CD4-positive, alpha-beta T cell treated with Interleukin-10 for 1 hour (primary cell): ENCODE measurements at places on chromosomes 7 and 10.

DNA sequence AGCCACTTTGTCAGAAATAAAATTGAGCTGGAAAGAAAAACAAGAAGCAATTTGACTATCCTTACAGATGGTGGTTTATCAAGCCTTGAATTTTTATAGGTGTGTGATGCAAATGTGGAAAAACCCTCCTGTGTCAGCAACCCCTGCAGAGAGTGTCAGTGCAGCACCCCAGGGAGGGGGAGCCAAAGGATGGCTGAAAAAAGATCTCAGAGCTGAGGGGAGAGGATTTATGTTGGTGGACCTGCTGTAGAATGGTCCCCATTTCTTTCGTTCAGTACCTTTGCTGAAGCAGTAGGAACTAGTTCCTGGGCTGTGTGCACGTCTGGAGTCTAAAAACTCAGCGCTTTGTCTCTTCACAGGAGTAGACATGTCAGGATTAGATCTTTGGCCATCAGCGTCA, 239.0 kb downstream of the PHTF2 start:
- DNase-seq, result no peak

DNA sequence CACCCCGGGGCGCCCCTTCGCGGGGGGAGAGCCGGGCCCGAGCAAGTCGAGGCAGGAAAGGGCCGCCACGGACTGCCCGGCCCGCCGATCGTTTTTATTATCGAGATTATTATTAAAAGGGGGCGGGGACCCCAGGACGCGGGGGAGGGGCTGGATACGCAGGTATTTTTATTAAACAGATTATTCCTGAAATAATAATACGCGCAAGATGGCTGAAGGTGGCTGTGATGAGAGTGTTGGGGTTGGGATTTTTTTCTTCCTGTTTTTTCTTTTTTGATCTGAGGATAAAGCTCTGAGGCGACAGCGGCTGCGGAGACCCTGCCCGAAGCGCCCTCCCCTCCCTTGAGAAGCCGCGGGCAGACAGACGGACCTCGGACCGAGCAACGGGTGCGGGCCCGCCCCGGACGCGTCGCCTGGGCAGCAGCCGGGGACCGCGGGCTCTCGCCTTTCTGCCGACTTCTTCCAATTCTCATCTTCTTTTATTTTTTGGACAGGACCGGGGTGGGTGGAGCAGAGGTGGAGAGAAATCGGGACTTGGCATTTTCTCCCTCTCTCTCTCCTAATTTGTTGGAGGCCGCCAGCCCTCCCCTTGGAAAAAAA, 1.4 kb upstream of the TRIM8 start:
- peak; percentile 61 for DNase-seq

DNA sequence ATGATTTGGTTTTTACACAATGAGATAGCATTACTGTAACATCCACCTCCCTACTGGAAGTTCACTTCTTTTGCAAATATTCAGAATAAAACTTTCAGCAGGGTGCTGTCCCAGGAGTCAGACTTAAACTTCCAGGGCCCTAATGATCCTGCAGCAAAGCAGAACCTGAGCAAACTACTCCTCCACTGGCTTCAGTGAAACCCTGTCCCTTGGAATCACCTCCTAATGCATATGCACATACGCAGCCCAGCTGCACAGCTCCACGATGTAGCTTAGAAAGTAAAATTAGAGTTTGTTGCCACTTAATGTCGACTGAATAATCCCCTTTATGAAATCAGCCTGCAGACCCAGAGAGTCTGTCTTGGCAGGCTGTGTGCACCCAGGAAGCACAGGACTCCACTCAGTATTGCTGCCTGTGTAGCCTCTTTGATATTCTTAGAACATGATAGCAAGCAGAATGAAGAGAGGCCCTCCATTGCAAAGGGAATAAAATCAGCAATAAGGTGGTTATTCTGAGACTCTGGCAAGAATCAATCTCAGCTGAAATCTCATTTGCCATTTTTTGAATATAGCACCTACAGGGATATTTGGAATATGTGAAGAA, 1.6 kb downstream of the NPSR1 start:
- no peak for DNase-seq

- DNase-seq, result no peak
Observed at GRCh38 chr10:20898866-20899535, 1.9 kb upstream of the NEBL start.

DNA sequence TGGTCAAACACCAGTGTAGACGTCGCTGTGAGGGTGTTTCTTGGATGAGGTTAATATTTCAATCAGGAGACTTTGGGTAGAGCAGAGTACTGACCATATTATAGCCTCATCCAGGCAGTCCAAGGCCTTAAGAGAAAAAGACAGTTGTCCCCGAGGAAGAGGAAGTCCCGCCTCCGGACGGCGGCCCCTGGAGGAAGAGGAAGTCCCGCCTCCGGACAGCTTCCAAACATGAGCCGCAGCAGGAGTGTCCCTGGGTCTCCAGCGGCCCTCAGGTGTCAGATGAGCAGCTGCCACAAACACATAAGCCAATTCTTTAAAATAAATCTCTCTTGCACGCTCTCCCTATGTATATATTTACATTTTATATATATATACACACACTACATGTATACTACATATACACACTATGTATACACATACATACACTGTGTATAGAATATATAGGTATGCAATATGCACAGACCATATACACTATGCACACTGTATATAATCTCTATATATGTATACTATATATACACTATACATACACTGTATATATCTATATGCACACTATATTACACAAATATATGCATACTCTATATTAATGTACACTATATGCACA, 37.5 kb downstream of the PWWP2B start:
- DNase-seq, result peak; percentile 60

DNA sequence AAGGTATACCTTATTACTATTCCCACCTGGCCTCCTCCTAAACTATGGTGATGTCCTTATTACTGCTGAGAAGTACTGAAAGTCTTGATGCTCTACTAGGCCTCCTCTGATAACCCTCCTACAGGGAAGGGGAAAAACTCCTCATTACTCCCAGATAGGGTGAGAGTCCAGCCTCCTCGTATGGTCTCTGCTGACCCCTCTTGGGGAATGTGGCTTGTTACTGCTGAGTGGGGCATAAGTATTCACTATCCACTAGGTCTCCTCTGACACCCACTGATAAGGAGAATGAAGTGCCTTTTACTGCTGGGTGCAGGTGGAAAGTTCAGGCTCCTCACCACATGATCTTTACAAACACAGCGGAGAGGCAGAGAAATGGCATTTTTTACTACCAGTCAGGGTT, 222.9 kb downstream of the CHRM2 start:
- no peak for DNase-seq

- DNase-seq, result no peak
Observed at GRCh38 chr7:1963575-1963974, 269.2 kb downstream of the MAD1L1 start.

DNA sequence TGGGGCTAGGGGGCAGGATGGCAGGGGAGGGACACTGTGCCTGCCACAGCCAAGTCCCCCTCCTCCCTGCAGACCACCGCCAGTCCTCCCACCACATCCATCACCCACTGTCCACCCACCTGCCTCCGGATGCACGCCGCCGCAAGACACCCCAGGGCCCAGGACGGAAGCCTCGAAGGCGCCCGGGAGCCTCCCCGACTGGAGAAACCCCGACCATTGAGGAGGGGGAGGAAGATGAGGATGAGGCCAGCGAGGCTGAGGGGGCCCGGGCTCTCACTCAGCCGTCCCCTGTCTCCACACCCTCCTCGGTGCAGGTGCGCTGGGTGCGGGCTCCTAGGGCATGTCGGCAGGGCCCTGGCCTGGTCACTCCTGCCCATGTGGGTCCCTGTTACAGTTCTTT, 5.1 kb downstream of the SLC4A2 start:
- DNase-seq, result no peak

DNA sequence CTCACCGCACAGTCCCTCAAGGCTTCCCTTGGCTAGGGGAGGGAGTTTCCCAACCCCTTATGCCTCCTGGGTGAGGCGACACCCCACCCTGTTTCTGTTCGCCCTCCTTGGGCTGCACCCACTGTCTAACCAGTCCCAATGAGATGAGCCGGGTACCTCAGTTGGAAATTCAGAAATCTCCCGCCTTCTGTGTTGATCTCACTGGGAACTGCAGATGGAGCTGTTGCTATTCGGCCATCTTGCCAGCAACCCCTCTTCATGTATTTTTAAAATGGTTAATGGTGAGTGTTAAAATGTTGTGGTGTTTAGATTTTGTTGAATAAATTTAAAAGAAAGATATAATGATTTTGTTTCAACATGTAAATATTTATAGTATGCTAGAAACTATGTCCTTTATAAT, 22.0 kb downstream of the UMAD1 start:
- DNase-seq, result no peak

- DNase-seq, result no peak
Observed at GRCh38 chr10:133141958-133142340, 18.1 kb upstream of the KNDC1 start.

GRCh38 chr10:3527869-3528268, 257.1 kb downstream of the KLF6 start:
- DNase-seq, result no peak

GRCh38 chr10:118332236-118332635, 9.9 kb downstream of the FAM204A start:
- peak; percentile 4 for DNase-seq

- DNase-seq, result no peak
Observed at GRCh38 chr7:137978464-137979237, 23.2 kb downstream of the CREB3L2 start.

DNA sequence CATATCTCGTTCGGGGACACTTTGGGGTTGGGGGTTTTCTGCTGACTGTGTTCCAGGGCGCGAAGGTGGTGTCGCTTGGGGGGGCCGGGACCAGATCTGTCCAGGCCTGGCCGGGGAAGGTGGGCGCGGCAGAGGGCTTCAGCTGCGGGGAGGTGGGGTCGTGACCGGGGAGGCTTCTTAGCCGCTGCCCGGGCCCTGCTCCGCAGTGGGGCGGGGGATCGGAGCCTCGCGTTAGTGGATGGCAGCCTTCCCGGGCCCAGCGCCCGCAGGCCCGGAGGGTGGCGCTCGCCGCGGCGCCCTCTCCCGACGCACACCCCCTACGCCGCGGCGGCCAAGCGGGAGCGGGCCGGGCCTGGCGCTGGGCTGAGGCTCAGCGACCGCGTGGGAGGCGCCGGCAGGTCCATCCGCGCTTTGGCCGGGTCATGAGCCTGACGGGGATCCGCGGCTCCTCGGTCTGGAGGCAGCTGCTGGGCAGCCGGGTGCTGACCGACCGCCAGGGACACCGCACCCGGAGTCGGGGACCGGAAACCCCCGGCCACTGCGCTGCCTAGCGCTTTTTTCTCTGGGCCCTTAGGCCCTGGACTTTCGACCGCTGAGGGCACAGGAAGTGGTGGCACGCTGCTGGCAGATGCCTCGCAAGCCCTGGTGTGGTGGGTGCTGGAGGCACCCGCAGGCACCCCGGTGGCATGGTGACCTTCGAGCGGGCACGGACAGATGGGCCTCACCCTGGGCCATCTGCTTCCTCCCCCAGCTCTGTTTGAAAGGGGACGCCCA, 1.2 kb downstream of the AGAP3 start:
- DNase-seq, result peak; percentile 34

GRCh38 chr10:114615600-114616007, 42.5 kb downstream of the ABLIM1 start:
- DNase-seq, result no peak

GRCh38 chr7:5255832-5256231, 26.9 kb upstream of the SLC29A4 start:
- no peak for DNase-seq

DNA sequence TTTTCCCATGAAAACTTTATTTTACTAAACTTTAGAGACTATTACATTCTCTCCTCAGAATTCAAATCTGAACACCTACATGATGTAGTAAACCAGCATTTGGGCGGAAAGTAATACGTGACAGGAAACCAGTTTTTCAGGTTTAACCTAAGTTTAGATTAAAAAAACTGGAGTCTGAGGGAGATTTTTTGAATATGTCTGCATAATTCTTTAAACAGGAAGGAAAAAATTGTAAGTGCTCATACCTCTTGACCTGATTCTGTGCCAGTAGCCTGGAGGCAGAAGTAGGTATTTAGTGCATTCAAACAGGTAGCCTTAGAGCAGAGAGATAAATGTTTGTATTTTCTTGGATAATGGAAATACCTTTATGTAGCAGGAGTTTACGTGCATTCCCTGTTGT, 224.3 kb downstream of the MDFIC start:
- DNase-seq, result no peak

GRCh38 chr7:46454816-46455215, 533.7 kb upstream of the IGFBP3 start:
- no peak for DNase-seq

DNA sequence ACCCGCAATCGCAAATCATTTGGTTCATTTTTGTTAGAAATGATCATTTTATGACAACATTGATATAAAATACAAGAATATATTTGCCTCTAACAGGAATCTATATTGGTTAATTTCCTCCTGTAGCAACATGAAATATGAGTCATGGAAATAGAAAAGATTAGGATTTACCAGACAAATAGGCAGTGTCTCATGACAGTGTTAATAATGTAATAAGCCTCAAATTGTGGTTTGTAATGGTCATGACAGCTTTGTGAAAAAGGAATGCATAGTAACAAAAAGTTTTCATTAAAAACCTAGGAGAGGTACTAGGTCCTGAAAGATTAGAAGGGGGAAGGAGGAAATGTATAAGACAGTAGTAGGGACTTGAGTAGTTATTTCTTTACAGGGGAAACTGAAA, 7.9 kb upstream of the SLK start:
- DNase-seq, result no peak

DNA sequence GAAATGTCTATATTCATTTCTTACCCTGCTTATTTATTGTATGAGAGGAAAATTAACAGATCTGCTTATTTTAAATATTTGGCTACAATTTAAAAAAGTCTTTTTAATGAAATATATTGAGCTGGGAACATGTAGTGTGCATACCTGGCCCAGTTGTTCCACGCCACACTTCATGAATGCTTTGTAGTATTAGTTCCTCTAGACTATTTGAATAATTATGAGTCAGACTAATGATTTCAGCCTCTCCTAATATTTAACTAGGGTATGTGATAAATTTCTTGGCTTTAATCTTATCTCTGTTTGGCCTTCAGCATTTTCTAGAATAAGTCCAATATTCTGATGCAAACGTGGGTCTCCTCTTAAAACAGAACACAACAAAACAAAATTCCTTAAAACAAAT, 226.6 kb downstream of the CREB5 start:
- DNase-seq, result no peak

- no peak for DNase-seq
Observed at GRCh38 chr10:132849546-132850031, 63.6 kb upstream of the NKX6-2 start.

DNA sequence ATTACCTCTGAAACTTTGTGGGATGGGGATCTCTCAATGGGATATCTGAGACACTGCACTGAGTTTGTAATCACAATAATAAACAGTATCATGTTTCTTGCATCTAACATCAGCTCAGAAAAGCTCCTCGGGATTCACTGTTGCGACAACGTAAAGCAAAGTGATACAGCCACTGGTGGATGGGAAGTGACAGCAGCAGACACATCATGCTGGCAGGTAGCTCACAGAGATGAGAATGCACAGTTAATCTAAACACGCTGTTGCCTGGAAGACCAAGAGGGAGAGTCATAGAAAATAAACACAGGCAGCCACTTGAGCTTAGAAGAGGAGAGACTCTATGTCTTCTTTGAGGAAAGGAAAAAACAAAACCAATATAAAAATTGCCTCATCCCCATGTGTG, 513.8 kb downstream of the MAGI2 start:
- DNase-seq, result no peak

- no peak for DNase-seq
Observed at GRCh38 chr7:116741625-116742316, 69.8 kb downstream of the MET start.

GRCh38 chr10:77501846-77502261, 135.8 kb downstream of the KCNMA1 start:
- no peak for DNase-seq
